Endothelial cell (in vitro differentiated cells): ENCODE measurements at places on chromosomes 12 and 14. TPM values are rescaled to one million over a fixed set of nuclear protein-coding genes. Genes with fewer than 3 reads are reported as not detected.

- DNase-seq: no peak
These were observed 33.2 kb upstream of the HELB start for GRCh38 chr12:66269142-66269541.

DNA sequence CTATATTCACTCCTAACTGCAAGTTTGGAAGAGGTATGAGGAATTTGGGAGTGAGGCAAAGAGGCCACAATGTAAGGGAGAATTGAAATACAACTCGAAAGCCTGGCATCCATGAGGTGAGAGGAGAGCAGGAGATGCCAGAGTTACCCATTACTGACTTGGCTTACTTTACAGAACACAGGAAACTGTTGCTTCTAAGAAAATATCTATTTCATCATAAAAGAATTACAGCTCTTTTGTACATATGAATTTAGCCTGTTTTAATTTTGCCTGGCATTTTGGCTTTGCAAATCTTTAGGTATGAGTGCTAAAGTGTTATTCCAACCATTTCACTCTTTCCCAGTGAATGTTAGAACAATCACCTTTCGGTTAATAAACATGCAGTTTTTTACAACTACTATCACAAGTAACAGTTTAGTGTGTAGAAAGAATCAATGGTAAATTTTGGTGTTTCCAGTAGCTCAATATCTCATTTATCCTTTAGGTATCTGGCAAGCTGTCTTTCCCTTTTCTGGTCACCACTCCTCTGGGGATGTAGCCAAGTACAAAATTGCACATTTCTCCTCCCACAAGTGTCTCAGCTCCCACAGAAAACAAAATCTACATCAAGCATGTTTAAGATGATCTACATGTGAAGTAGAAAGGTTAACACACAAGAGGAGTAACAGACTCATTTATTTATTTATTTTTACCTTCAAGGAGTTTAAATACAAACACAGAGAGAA, 196.6 kb upstream of the DCN start:
- no peak for DNase-seq

GRCh38 chr12:77299910-77300669, 234.7 kb upstream of the E2F7 start:
- no peak for DNase-seq

The EMP1 gene
- 273 TPM for total RNA-seq

The MLEC gene
- 124 TPM for total RNA-seq

- DNase-seq: no peak
These were observed 198.8 kb upstream of the TMEM132C start for GRCh38 chr12:128068211-128068610.

- no peak for DNase-seq
These were observed 29.7 kb downstream of the AKAP6 start for GRCh38 chr14:32358781-32359180.

The BCDIN3D gene
- 2.6 TPM for total RNA-seq

The CACNB3 gene
- total RNA-seq: 83.1 TPM

DNA sequence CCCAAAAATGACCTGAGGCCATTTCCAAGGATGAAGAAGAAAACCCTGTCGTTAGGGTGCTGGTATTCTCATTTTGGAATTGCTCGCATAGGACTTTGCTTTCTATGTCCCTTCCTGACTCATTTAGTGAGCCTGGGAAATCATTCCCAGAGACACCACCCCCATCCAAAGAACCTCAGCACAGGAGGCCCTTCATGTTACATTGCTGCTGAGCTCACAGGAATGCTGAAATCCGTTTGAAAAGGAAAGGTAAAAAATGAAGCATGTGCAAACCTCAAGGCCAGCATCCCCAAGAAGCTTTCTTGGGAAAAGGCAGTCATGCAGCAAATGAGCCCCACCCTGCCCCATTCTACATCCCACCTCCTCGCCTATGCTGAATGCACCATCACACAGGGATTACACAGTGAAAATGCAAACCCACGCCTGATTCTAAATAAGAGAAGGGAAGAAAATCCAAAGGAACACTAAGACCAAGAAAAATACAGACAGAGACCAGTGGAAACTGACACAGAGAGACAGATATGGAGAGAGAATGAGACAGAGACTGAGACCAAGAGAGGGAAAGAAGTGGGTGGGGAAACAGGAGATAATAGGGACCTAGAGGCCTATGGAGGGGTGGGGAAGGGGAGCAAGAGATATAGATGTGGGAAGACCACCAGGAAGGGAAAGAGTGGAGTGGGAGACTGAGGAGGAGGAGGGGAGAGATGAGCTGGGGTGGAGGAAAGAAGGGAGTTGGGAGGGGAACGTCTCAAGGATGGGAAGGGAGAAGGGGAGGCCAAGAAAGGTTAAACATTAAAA, 33.5 kb downstream of the NIN start:
- no peak for DNase-seq

- DNase-seq: no peak
These were observed 154.2 kb downstream of the NOVA1 start for GRCh38 chr14:26443654-26444053.

GRCh38 chr12:97556302-97556779, 93.7 kb downstream of the RMST start:
- DNase-seq: peak; percentile 46

- DNase-seq: no peak
These were observed 96.2 kb upstream of the ALX1 start for GRCh38 chr12:85183855-85184254.

The CDK4 gene
- 120 TPM for total RNA-seq

DNA sequence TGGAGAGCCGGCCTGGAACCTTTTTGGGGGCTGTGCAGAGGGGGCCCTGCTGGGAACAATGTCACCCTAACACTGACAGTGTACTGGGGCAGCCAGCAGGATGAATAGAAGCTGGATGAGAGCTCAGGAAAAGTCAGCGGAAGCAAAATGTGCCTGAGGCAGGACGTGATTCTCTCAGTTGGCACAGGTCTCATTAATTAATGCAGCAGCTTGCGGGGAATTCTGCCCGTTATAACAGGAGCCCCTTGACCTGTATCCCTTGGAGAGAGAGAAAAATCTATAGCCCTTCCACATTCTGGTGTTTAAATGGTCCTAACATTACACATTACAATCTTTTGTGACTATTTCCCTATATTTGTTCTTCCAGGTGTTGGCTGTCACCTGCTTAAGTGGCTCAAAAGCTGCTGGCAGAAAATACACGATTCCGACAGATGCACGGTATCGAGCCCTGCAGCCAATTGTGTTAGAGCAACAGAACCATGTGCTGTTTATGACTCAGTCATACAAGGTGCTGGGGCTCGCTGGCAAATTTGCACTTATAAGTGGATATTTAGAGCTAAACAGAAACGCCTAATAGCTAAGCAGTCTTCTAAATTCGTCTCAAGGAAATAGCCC, 854.7 kb downstream of the AACS start:
- DNase-seq: no peak

DNA sequence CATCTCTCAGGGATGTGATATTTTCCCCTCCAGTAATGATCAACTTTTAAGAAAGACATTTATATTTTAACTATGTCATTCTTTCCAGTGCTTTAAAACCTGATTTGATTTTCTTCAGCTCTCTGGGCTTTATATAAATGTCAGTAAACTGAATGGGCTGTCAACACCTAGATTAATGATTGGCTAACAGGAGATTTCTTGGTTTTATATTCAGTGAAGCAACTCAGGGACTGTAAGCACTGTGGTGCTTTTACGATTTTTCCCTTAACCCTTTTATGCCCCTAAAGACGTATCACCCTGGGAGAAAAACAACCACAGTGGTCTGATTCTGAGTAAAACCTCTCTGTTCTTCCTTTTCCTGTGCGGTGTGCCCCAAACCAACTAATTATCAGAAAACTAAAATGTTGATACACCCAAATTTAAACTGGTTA, 38.0 kb downstream of the PTGER2 start:
- no peak for DNase-seq

DNA sequence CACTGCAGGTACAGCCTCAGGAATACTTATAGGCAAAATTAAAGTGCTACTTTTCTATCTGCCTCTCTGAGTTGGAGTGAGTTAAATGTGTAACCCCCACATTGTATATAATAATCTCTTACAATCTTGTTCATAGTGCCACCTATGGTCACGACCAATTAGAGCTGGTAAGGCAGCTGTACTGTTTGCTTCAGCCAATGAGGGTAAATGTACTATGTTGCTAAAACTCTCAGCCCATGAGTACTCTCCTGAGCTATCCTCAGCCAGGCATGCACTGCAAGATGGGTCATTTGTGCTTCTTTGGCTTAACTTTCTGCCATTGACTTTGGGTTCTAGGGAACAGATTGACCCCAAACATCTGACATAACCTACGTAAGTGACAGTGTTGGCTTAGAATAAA, 15.0 kb upstream of the MDM2 start:
- peak; percentile 34 for DNase-seq

The VRTN gene
- total RNA-seq: 4.3 TPM

- no peak for DNase-seq
These were observed 38.9 kb upstream of the DICER1 start for GRCh38 chr14:95196268-95196667.

The DAAM1 gene
- 103 TPM for total RNA-seq

DNA sequence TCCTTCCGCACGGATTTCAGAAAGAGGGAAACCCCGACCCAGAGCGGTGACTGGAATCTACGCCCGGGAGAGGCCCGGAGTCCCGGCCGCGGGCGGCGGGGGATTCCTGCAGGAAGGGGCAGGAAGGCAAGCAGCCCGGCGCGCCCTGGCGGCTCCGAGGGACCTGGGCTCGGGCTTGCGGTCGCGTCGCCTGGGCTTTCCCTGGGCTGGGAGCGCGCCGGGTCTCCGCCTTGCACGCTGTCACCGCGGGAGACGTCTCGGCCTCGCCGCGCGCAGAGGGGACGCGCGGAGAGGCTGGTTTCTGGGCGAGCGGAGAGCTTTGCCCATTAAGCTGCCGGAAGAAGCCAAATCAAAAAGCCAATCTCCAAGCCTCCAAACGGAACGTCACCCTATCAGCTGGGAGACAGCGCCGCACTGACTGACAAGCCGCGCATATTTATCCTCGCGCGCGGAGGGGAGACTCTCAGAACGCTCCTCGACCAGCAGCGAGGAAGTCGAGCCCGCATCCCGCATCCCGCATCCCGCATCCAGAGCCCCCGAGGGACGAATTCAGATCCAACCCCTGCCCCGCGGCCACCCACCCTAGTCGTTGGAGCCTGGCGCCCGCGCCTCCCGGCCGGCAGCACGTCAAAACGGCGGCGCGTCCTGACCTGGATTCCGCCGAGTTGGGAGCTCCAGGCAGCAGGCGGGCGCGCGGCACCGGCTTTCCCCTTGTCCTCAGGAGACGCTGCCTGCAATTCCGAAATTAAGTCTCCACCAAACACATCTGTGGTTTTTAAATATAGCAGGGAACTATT, at the start of gene SLC8A3:
TSS of gene SLC8A3 (minus strand) at position 293 of the 797 bp plus-strand sequence. CDS start 20,529 bp downstream, outside the sequence.
- DNase-seq: peak; percentile 55

The CCDC77 gene
- 13.3 TPM for total RNA-seq

GRCh38 chr14:105207460-105207901, 26.4 kb upstream of the NUDT14 start:
- no peak for DNase-seq

GRCh38 chr12:81633127-81633526, 126.0 kb downstream of the PPFIA2 start:
- DNase-seq: no peak

DNA sequence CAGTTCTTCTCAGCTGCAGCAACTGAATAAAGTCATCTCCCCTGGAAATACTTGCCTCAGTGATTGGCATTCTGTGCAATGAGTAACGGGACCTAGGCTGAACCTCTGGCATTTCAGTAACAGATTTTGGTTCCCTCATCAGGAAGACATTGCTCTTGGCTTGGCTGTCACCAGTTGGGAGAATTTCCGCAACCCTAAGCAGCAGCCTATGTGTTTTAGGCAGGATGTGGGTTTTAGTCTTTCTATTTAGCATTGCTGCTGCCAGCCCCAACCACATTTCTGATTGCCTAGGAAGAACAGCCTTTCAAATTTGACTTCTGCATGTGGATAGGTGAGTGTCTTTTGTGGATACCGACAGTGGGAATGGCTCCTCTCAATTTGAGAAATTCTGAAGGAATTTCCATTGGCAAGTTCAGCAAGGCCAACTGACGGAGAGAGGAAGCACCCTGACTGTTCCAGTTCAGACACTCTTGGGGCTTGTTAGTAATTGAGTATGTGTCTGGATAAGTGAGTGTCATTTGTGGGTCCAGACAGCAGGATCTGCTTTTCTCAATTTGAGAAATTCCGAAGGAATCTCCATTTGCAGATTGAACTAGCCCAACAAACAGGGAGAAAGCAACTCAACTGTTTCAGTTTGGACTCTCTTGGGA, 19.0 kb upstream of the CLEC2A start:
- no peak for DNase-seq

DNA sequence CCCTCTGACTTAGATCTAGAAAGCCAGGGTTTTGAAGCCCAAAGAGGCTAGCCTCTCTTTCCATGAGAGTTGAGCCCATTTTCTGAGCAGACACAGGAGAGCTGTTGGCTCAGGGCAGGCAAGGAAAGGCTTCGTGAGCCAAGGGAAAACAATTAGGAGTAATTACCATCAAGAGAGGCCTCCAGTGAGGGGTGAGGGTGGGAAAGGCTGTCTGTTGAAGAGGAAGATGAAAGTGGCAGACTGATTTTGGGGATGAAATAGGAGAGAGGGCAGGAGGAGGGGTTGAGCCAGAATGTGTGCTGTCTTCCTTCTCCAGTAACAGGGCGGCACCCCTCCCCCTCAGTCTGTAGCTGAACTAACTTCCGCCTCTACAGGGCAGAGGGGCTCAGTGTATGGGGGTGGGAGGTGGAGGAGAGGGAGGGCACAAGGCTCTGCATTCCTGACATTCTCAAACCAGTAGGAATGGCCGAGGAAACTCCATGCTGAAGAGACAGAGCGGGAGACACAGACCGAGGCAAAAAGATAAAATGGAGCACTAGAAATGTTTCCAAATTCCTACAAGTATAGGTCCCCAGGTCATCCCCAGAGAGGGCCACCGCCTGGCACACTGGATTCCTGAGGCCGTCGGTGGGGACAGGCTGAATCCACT, 33.1 kb upstream of the COL2A1 start:
- peak; percentile 67 for DNase-seq

The TDRD9 gene
- total RNA-seq: not detected

The RDH12 gene
- 0.44 TPM for total RNA-seq

The ADAMTS20 gene
- 0.15 TPM for total RNA-seq

The RFLNA gene
- 13.3 TPM for total RNA-seq

The NKX2-1 gene
- not detected for total RNA-seq

GRCh38 chr12:63844391-63845341, at the start of gene SRGAP1:
TSS of gene SRGAP1 (plus strand) at chr12:63844700. CDS start at chr12:63844817, 117 bp downstream.
- no peak for DNase-seq

- DNase-seq: no peak
These were observed 35.2 kb upstream of the CPSF6 start for GRCh38 chr12:69204191-69204590.
